T47D (cell line): ENCODE measurements at places on chromosomes 6 and 20.

GRCh38 chr6:84867521-84867920 lies 103.1 kb upstream of the TBX18 start:
- DNase-seq, result no peak

DNA sequence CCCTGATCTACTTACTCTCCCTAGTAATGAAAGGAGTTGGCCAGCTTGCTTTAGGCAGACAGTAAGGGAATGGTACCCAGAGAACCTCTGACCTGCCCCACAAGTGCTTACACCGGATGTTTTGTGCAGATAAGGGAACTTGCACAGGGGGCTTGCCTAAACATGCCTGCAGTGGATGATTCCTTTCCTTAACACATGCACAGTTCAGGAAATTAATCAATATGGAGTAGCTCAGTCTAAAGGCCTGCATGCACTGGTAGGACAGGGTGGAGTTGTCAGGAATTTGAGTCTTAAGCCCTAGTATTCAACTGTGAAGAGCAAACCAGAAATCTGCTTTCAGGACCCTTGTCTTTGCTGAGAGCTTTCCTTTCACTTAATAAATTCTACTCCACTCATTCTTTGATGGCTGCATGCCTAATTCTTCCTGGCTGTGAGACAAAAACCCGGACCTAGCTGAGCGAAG lies 3.9 kb upstream of the TRIM38 start:
- no peak for DNase-seq

DNA sequence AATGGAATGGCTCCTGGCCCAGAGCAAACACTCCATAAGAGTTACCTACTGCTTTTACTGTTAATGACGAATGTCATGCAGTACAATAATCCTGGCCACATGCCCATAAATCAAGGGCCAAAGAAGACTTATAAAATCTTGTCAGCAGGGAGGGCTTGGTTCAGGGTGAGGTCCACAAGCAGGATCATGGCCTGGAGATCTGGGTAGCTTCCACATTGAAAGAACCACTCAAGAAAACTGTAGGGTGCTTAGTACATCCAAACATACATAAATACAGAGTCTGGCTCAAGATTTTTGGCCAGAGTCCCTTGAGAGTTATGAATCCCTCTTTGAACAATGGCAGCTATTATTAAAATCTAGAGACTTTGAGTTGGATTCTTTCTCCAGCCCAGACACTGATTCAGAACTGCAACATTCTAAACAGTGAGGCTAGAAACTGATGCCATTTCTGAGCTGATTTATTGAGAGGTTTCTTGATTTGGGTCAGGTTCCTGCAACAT lies 188.7 kb downstream of the CDC5L start:
- DNase-seq, result no peak

DNA sequence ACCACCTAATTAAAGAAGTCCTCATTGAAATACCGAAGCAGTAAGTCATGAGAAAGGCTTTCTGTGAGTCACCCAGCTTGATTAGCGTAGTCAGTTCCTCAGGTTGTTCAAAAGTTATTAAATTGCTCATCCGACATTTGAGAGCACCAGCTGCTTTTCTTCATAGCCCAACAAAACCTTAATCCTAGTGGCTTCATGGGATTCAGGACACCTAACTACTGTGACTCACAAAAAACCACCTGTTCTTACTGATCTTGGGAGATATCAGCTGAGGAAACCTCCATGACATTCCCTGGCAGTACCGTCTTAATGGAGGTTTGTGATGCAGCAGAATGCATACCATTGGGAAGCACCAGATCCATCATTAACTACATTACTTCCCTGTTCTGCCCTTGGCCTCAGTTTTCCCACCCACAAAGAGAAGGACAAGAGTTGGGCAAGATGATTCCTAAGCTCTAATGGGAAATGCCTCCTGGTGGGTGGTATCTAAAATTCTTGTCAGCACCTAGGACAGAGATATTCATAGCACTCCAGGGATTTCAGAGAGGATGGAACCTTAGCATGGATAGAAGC lies 103.8 kb downstream of the KHDC1L start:
- peak; percentile 35 for DNase-seq

DNA sequence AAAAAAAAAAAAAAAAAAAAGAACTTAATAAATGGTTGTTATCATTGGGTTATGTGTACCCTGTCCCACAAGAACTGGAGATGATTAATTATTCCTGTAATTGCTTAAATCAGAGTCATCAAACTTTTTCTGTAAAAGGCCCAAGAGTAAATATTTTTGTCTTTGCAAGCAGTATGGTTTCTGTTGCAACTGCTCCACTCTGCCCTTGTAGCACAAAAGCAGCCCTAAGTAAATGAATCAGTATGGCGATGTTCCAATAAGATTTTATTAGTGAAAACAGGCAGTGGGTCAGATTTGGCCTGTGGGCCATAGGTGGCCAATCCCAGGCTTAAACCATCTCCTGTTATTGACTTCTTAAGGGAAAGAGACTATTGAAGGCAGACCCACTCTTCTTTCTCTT lies 252.7 kb downstream of the TSHZ2 start:
- DNase-seq, result no peak

- no peak for DNase-seq
Observed at GRCh38 chr6:63537201-63537958, 34.9 kb upstream of the LOC128125822 start.

DNA sequence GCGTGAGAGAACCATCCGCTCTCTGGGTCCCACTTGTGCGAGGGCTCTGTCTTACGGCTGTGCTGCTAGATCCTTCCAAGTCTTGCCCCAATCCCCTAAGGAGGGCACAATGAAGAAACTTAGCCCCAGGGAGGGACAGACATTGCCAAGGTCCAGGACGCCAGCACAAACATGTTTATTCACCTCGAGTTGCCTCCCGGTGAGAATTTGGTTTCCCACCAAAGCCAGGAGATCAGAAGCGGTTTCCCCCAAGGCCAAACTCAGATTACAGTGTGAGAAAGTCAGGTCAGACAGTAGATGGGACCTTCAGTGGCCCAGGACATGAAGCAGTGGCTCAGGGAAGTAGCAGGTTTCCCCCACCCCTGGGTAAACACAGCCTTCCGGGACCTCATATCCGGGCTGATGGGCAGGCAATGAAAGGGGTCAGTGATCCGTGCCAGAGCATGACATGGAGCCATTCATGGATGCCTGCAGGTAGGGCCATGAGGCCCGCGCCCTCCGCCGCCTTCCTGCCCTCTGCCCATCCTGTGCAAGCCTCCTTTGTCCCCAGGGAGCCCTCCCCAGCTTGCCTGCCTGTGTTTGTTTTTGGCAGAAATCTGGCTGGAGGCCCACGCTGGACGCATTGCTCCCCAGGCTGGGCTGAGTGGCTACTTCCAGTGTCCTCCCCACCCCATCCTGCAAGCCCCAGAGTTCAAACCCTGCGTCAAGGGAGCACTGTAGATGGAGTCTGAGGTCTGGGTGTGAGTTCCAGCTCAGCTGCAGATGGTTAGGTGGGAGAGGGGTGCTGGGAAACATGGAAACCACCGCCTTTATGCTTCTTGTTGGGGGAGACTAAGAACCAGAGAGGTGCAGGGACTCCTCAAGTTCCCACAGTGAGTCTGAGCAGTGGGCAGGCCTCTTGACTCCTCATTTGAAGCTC lies 2.0 kb downstream of the BPIFB2 start:
- DNase-seq, result no peak
